SHP77 (cell line): ENCODE measurements at places on chromosomes 16 and 17.

- DNase-seq = no peak
Measured at GRCh38 chr16:12111223-12111622, 134.7 kb downstream of the SNX29 start.

- peak; percentile 81 for DNase-seq
Measured at GRCh38 chr16:46908540-46909372, 24.6 kb downstream of the GPT2 start.

GRCh38 chr16:82440336-82440735, 186.4 kb upstream of the CDH13 start:
- no peak for DNase-seq

DNA sequence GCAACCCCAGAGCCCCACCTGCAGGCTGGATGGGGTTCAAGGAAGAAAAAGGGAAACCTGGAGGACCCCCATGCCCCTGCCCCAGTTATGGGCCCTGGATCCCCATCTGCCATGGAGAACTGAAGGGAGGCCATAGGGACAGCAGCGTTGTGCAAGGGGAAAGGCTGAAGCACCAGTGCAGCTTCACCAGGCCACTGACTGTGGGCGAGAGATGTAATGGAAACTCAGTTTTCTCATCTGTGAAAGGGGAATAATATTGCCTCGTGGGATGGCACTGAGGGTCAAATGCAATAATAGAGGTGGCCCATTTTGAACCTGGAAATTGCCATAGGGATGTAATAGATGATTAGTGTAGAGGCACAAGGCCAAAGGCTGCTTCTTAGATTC, 9.9 kb upstream of the TSPOAP1 start:
- no peak for DNase-seq

DNA sequence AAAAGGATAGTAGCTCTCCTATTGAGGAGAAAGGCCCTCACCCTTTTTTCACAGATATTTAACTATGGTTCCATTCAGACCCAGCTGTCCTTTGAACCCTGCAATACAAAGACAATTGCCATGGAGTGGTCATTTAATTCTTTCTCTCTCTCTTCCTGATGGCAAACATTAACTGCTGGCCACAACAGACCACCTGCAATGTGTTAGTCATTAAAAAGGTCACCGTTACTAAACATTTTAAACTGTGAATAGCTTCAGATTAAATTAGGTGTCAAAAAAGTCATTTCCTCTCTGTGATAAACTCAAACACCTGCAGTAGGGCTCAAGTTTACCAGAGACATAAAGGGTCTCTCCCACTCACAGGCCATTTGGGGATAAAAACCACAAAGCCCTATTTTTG, 697.2 kb downstream of the TOX3 start:
- no peak for DNase-seq

- DNase-seq = no peak
Measured at GRCh38 chr17:50916708-50917417, 50.7 kb upstream of the TOB1 start.

DNA sequence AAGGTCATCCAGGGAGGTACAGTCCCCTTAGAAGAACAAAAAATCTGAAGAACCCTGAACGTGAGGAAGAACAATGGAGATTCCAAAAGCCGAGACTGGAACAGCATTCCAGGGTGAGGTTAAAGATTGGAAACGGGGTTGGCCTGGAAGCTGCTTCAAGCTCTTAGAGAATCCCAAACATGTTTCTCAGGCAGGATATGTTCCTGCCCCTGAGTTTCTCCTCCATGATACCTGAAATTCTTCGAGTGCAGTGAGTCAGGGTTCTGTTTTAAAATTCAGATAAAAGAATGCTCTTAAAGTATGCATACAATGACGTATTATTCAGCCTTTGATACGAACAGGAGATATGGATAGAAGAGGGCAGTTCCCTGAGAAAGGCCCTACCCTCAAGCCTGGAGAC, 293.1 kb downstream of the HS3ST3B1 start:
- no peak for DNase-seq

GRCh38 chr17:36463916-36464764, 22.3 kb upstream of the ZNHIT3 start:
- no peak for DNase-seq

DNA sequence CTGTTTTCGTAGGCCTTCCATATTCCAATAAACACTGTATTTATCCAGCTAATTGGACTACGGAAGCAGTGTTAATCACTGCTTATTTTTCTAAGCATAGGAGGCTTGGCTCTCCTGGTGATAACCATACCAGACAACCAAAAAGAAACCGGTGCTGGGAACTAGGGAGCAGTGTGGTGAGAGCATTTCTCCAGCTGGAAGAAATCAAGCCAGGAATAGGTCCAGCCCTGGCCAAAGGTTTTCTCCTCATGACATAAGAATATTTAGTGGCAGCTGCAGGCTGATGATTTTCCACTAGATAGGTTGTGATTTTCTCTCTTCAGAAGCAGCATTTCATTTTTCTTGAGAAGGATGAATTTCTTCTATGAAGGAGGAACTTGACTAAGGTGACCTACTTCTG, 141.5 kb downstream of the TRIM37 start:
- DNase-seq = no peak

GRCh38 chr17:21198411-21198810, 15.6 kb downstream of the TMEM11 start:
- DNase-seq = no peak

DNA sequence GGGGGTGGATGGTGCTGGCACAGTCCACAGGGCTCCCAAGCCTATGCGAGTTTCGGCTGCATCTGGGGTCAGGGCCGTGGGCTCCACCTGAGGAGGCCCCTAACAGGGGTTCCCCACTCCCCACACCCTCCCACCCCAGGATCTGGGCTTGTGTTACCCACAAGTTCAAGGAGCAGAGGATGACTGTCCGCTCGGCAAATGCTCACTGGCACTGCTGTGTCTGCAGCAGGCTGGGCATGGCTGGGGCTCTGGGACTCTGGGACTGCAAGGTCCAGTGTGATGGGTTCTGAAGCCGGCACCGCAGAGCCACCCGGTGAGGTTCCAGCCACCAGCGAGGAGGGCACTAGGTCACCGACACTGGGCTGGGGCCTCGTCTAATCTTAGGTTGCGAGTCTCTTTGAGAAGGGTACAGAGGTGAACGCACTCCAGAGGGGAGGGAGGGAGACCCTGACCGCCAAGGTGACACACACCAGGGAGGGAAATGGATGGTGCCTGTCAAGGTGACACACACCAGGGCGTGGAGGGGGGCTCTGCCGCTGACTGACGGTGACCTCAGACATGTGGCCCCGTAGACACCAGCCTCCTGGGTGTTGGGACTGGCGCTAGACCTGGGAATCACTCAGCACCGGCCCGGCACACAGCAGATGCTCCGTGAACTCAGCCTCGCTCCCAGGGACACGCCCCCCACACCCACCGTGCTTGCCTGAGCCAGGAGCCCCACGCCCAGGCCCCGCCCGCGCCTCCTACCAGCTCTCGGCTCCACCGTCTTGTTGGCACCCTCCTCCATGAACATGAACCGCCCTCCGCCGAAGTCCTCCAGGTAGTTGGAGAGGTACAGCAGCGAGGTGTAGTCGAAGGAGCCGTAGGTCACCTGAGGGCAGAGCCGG, 20.5 kb upstream of the HEXD start:
- DNase-seq = no peak

GRCh38 chr17:38543403-38544174, 62.2 kb downstream of the SRCIN1 start:
- DNase-seq = no peak

- no peak for DNase-seq
Measured at GRCh38 chr16:85015481-85016187, 4.3 kb upstream of the ZDHHC7 start.

GRCh38 chr17:68456339-68457167, 743 bp downstream of the WIPI1 start:
- DNase-seq = peak; percentile 21

- DNase-seq = no peak
Measured at GRCh38 chr16:23907903-23908302, 72.1 kb downstream of the PRKCB start.

DNA sequence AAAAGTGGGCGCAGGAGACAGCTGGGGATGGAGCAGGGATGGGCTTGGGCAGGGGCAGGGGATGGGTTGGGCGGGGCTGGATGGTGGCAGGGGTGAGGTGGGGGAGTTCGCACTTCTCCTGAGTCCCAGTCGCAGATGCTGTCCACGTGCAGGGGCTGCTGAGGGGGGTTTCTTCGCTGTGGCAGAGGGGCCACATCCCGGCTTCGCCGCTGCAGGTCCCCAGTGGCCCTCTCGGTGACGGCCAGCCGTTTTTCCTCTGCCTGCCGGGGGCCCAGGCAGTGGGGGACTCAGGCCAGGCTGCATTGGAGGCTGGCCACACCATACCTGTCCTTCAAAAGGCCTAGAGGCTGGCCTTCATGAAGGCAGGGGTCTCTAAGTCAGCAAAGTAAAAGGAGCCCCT, 8.3 kb downstream of the EVPL start:
- DNase-seq = no peak

DNA sequence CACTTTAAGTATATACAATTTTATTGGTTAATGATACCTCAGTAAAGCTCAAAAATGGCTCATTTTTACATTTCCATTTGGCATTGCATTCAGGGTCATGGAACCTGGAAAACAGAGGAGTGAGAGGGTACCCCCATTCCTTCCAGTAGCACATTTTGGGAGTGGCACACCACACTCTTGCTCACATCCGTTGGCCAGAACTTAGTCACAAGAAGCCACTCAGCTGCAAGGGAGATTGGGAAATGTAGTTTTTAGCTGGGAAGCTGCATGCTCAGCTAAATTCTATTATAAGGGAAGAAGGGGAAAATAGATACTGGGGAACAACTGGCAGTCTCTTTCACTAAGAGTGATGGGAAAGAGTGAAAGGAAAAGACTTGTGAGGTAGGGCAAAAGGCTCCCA, 102.5 kb upstream of the TMEM97 start:
- no peak for DNase-seq
